Chondrocyte (in vitro differentiated cells): ENCODE measurements at places on chromosomes 2 and 18. TPM values are rescaled to one million over a fixed set of nuclear protein-coding genes. Genes with fewer than 3 reads are reported as not detected.

The PSMA8 gene
- not detected in 3 replicates for total RNA-seq

The CXCR1 gene
- not detected in 3 replicates for total RNA-seq

- peaks cover 30% of the 10 kb centered on the region for H3K36me3 ChIP-seq
- DNase-seq = no peak
- no peaks in the 10 kb centered on the region for H3K27me3 ChIP-seq
Measured at GRCh38 chr18:58865701-58866065, 1.0 kb downstream of the ZNF532 start.

DNA sequence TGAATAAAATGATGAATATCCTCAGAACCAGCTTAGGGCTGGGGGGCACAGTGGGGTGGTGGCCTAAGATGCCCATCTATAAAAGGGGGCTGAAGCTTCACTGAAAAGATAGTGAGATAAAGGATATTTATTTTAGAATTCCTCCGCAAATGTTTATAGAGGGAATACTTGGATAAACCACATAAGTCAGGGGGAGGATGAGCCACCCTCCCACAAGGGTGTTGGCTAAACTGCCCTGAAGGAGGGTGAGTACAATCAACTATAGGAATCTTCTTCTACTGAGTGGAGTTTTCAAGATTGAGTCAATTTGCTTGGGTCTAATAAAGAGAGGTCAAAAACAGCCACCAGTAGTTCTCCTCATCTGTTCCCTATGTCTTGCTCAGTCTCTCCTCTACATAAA lies 114.5 kb upstream of the TANK start:
- no peaks in the 10 kb centered on the region for H3K36me3 ChIP-seq
- H3K4me3 ChIP-seq = no peak overlapping the region
- H3K4me1 ChIP-seq = no peaks in the 10 kb centered on the region
- H3K27me3 ChIP-seq = peaks cover 9% of the 10 kb centered on the region

- H3K27me3 ChIP-seq = no peaks in the 10 kb centered on the region
- H3K4me3 ChIP-seq = no peak overlapping the region
- no peak for DNase-seq
- H3K4me1 ChIP-seq = peaks cover 3% of the 10 kb centered on the region
- H3K36me3 ChIP-seq = peaks cover 2% of the 10 kb centered on the region
- no peak overlapping the region for H3K27ac ChIP-seq
Measured at GRCh38 chr2:43718530-43719124, 42.4 kb upstream of the C1GALT1C1L start.

- no peak for DNase-seq
- H3K4me3 ChIP-seq = no peak overlapping the region
- H3K4me1 ChIP-seq = no peaks in the 10 kb centered on the region
- H3K36me3 ChIP-seq = no peaks in the 10 kb centered on the region
- no peaks in the 10 kb centered on the region for H3K27me3 ChIP-seq
- no peak overlapping the region for H3K27ac ChIP-seq
Measured at GRCh38 chr2:191521608-191522208, 156.2 kb upstream of the NABP1 start.

- no peaks in the 10 kb centered on the region for H3K36me3 ChIP-seq
- no peak for DNase-seq
- peak overlapping the region; percentile 49 for H3K27ac ChIP-seq
- H3K4me3 ChIP-seq = no peak overlapping the region
- peaks cover 48% of the 10 kb centered on the region for H3K4me1 ChIP-seq
Measured at GRCh38 chr2:200177971-200178911, 128.3 kb upstream of the SPATS2L start.

DNA sequence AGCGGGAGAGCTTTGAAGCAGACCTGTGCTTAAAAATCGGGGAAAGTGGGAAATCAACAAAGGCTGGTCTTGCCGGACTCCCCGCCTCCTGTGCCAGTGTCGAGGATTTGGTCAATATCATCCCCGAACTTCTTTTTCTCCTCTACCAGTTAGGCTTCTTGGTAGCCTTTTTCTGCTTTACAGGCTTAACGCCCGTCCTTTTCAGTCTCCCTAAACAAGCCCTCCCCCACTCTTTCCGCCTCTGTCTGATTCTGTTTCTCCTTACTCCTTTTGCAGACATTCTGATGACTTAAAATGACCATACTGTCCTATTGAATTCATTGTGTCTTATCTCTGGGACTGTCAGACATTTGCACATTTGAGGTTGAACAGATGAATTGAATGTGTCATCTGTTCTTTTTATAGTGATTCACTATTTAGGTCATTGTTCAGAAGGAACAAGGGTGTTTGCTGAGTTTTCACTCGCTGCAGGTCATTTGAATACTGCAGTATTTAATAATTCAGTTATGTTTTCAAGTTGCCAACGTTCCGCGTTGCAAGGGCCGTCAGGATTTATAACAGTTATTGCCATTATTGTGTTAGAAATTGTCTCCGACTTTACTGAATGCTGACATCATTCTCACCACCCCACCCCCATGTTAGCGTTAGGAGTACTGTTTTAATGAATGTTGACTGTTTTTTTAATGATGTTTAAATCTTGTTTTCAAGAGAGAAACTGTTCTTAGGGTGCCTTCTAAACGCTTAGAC lies 1.1 kb downstream of the ITGAV start:
- DNase-seq = no peak
- H3K36me3 ChIP-seq = no peaks in the 10 kb centered on the region
- peak overlapping the region; percentile 96 for H3K27ac ChIP-seq
- peaks cover 53% of the 10 kb centered on the region for H3K4me1 ChIP-seq
- H3K27me3 ChIP-seq = no peaks in the 10 kb centered on the region
- H3K4me3 ChIP-seq = peak overlapping the region; percentile 88

DNA sequence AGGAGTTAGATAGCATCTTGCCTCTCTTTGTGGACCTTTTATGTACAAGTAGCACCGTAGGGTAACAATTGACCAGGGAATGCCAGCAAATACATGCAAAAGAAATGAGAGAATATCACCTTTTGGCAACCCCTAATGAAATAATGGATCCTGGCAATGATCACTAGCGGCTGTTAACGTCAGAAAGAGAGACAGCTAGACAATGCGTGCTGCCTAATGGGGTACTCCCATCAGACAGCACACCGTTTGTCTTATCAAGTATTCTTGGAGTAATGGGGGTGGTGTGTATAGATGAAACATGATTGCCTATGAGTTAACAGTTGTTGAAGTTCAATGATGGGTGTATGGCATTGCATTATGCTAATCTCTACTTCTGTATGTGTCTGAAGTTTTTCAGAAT lies 1.6 kb downstream of the ELAC1 start:
- H3K4me1 ChIP-seq = peaks cover 20% of the 10 kb centered on the region

GRCh38 chr2:11420190-11420589 lies 45.8 kb downstream of the E2F6 start:
- no peaks in the 10 kb centered on the region for H3K27me3 ChIP-seq
- no peak for DNase-seq
- no peak overlapping the region for H3K27ac ChIP-seq
- H3K4me1 ChIP-seq = peaks cover 7% of the 10 kb centered on the region
- H3K36me3 ChIP-seq = peaks cover 5% of the 10 kb centered on the region
- H3K4me3 ChIP-seq = no peak overlapping the region
